Stimulated activated CD4-positive, alpha-beta T cell treated with anti-CD3 and anti-CD28 coated beads, Interleukin-1b, Interleukin-23, amount 100 ng/mL, for 24 hours (primary cell): ENCODE measurements at places on chromosomes 2 and 18.

- DNase-seq = no peak
Observed at GRCh38 chr2:149994057-149994728, 406.6 kb upstream of the MMADHC start.

- no peak for DNase-seq
Observed at GRCh38 chr18:8435376-8435775, 173.9 kb upstream of the RAB12 start.

GRCh38 chr2:171393487-171393886, 40.3 kb downstream of the METTL8 start:
- no peak for DNase-seq

- no peak for DNase-seq
Observed at GRCh38 chr2:130377491-130377890, 21.6 kb downstream of the PTPN18 start.

- no peak for DNase-seq
Observed at GRCh38 chr2:16148632-16149348, 208.4 kb downstream of the MYCN start.

DNA sequence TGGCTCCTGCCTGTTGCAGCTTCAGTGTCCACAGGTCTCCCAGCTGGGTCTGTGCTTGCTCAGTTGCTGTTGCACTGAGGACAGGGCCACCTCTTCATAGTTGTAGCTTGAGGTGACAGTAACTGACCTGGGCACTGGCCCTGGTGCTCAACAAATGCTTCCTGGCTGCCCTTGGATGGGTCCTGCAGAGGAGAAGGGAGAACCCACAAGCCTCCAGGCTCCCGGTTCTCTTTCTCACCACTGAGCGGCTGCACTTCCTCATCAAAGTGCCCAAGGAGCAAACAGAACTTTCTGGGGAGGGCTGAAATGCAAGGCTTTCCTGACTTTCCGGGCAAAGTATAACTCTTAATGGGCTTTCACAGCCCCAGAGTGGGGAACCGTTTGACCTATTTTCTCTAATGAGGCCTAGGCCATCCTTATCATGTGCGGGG, 38.7 kb downstream of the LCT start:
- no peak for DNase-seq

- DNase-seq = no peak
Observed at GRCh38 chr2:119028327-119029174, 86.6 kb downstream of the MARCO start.

- no peak for DNase-seq
Observed at GRCh38 chr18:24660956-24661355, 200.5 kb downstream of the HRH4 start.

GRCh38 chr18:51400721-51401120, 203.2 kb upstream of the MEX3C start:
- DNase-seq = no peak

DNA sequence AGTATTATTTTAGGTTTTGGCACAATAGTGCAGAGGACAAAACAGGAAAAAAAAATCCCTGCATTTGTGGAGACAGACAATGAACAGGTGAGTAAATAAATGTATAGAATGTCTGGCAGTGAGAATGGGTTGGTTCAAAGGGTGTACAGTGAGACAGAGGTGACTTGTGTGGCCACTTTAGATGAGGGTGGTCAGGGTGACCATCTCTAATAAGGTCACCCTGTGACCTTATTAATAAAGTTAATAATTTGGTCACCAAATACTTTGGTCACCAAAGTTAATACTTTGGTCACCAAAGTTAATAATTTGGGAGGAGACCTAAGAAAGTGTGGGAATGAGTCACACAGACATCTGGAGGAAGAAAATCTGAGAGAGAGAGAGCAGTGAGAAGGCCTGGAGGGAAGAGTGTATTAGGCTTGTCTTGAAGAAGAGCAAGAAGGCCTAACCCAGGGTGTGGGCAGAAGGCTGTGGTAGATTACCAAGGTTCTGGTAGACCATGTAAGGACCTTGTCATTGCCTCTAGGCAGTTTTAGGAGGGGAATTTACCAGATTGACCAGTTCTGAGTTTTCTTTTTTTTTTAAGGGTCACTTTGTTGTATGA, 1368.4 kb upstream of the CELF4 start:
- DNase-seq = no peak

- DNase-seq = no peak
Observed at GRCh38 chr2:14235667-14236066, 396.9 kb upstream of the LRATD1 start.

DNA sequence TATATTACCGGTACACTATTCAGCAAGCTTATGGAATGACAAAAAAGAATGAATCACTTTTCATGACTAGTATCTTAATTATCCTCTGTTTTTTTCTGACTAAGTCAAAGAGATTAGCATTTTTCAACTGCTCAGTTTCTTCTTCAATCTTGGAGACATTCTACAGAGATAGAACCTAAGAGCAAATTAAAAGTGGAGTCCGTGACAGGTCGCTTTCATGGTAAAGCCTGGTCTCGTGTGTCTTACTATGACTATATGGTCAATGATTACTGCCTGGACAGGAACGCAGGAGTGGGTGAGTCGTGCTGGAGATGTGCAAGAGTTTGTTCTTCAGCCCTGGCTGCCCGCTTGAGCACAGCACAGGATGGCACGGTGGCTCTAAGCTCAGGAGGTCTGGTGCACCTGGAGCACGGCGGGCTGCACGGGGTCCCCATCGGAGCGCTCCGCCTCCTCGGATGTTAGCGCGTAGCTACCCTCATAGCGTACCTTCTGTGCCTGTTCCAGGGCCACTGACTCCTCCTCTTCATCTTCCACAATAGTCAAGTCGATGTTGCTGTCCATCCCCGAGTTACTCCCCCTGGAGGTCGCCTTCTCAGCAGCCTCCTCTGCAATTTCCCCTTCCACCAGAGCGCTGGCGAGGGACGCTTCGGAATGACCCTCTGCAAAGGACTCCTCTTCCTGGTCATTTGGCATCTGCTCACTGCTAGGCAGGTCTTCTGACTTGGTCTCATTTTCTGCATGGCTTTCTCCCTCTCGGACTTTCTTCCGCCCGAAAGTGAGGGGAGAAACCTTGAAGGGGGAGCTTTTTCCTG, 11.1 kb downstream of the CAVIN2 start:
- DNase-seq = no peak

DNA sequence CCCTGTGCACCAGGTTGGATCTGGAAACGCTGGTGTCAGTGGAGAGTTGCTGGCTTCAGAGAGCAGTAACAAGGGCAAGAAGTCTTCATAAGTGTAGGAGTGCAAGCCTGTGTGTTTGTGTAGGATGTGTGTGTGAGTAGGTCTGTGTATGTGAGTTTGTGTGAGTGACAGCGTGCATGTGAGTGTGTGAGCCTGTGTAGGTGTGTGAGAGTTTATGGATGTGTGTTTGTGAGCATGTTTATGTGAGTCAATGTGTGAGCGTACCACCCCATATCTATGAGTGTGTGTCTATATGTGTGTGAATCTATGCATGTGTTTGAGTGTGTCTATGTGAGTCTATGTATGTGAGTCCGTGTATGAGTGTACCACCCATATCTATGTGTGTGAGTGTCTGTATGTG, 86.5 kb upstream of the ATG16L1 start:
- DNase-seq = no peak

DNA sequence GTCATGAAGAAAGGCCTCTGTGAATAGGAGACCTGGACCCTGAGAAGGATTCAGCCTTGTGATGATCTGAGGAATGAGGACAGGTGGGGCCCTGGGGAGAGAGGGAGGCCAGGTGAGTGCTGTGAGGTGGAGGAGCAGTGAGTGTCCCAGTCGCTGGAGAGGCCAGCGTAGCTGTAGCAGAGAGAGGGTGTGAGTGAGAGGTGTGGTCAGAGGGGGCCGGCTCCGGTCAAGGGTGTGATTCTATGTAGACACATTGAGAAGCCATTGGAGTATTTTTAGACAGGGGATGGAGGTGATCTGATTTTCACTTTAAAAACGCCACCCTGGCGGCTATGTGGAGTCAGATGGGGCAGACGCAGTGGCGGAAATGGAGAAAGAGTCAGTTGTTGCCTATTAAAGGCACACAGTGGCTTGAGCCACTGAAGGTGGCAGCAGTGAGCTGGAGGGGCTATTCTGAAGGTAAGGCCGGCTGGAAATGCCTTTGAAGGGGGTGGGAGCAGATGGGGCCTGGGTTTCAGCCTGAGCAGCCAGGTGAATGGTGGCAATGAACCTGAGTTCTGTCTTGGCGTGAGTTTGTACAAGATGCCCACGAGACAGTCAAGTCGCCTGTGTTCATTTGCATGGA, 55.6 kb downstream of the GREB1 start:
- DNase-seq = no peak

DNA sequence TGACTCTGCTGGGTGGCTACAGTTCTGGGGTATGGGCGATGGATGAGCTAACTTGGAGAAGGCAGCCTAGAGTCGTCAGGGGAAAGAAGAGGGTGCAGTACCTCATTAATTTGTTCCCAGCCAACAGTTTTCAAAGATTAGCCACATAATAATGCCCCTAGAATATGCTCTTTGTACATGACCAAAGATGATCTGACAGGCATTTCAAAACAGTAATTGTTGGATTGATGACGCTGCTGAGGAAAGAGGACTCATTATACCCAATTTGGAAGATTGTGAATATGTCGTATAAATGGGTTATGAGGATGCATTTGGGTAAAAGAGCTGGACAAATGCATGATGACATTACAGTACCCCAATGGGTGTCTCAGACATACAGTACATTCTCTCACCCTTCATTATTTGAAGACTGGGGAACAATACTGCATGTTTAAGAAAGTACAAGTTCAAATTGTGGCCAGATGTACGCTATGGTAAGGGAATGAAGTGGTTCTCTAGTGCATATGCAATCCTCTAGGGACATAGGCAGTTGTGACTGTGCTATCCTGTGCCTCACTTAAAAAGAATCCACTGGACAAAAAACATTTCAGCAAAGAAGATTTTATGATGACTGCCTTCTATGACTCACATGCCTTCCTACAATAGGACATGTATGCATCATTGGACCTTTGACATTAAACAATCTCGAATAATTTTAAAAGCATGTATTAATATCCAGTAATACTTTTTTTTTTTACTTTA, 233.2 kb downstream of the CNTNAP5 start:
- no peak for DNase-seq

- no peak for DNase-seq
Observed at GRCh38 chr2:41321351-41321750, 726.5 kb upstream of the PKDCC start.

DNA sequence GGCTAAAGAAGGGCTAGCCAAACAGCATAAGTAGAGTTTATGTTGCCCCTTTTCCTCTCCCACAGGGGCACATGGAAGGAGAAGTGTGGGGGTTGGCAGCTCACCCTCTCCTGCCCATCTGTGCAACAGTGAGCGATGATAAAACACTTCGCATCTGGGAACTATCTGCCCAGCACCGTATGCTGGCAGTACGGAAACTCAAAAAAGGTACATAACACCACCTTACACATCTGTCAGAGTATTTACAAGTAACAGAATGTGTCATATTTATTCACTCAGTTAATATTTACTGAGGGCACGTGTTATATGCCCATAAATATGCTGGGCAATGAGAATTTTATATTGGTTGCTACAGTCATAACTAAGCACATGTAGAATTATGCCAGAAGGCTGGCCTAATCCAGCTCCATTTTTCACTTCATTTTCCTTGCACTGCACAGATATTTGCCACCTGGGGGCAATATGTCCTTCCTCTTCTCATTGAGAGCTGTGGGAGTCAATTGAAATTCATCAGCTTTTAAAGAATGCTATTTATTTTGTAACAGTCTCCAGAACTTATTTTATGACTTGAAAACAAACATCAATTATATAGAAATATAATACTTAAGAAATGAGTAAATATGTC, 150.6 kb downstream of the RTN4 start:
- no peak for DNase-seq

- DNase-seq = no peak
Observed at GRCh38 chr2:128452536-128453530, 134.2 kb upstream of the HS6ST1 start.

DNA sequence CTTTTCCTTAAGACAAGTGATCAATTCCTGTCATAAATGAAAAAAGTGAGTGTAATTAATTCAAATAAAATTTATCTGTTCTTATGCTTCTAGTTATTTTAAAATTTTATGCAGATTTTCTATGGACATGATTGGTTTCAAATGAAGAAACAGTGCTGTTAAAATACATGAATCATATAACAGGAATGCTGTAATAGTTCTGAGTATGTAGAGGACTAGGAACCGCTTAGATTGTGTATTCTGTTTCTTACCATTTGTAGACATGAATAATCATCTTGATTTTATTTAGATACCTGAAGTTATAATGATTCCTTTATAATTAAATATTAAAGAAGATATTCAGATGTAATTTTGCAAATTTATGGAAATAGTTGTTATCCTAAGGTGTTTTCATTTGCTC, 3.5 kb downstream of the ACTR2 start:
- no peak for DNase-seq

- no peak for DNase-seq
Observed at GRCh38 chr18:36394486-36394885, 97.0 kb downstream of the FHOD3 start.

DNA sequence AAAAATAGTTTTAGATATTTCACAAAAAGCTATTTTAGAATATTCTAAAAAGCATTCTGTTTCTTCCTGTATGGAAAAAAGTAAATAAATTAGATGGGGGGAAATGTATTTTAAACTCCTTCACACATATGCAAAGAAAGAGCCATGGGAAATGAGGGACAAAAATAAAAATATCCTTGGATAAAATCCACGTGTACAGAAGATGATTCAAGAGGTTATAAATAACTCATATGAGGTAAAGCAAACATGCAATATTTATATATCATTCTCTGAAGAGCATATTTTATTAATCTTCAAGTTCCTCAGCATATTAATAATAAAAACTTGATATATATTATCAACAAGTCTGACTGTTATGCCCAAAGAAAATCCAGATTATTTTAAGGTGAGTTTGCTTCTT, 8.8 kb upstream of the GFPT1 start:
- no peak for DNase-seq

- no peak for DNase-seq
Observed at GRCh38 chr2:240629619-240629967, 4.3 kb downstream of the GPR35 start.

DNA sequence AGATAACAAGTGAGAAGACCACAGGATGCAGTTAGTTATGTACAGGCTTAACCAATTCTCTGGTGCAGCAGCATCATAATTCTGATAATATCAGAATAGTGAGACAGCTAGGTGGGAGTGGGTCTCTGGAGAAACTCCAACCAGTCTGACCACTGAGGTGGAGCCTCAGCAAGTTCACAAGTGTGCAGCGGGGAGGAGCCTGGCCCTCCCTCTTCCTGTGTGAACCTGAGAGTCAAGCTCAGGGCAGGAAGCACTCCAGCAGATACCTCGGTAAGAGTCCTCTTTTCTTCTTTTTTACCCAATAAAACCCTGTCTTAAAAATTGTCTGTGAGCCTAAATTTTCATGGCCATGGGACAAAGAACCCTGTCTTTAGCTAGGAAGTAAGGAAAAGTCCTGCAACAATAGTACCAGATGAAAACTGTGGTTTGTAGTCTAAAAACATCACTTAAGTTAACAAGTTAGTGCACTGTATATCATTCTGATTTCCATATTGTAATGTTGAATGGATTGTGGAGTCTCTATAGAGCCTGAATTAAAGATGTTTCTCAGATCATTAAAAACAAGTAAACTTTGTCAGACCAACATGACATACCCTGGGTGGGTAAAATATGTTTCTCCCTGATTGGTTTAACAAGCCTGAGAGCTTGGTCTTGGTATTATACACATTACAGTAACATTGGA, 370.8 kb downstream of the TMEM182 start:
- no peak for DNase-seq
